ENCODE measurements at places on chromosomes 5 and 9.

DNA sequence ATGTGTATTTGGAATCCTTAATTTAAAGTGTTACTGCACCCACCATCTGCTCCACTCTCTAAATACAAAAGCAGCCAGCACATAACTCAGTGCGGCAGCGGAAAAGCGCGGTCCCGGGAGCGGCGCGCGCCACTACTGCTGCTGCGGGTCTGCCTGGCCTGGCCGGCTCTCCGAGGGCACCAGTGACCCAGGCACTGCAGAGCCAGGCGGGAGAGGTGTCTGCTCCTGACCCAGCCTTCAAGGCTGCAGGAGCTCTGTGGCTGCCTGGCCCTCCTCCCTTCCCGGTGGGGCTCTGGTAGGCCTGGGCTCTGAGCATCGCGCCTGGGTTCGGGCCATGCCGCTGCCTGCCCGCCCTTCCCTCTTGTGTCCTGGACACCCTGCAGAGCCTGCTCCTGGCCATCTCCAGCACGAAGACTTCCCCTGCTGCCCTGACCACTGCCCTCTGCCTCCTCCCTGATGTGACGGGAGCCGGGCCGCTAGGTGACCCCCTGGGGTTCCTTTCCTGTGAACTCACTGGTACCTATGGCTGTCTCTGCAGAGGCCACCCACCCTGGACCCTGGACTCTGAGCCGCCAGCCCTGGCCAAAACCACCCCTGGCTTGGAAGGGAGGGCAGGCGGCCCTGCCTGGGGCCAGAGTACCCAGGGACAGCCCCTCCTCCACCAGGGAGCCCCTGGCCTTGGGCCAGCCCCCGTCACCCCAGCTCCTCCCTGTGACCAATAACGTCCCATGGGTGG, 32.8 kb upstream of the UBAC1 start:
- DNase-seq: no peak

GRCh38 chr5:150119421-150120061, 33.2 kb upstream of the CSF1R start:
- no peak for DNase-seq

- DNase-seq: no peak
Measured at GRCh38 chr9:99040911-99041582, 63.9 kb upstream of the TGFBR1 start.

DNA sequence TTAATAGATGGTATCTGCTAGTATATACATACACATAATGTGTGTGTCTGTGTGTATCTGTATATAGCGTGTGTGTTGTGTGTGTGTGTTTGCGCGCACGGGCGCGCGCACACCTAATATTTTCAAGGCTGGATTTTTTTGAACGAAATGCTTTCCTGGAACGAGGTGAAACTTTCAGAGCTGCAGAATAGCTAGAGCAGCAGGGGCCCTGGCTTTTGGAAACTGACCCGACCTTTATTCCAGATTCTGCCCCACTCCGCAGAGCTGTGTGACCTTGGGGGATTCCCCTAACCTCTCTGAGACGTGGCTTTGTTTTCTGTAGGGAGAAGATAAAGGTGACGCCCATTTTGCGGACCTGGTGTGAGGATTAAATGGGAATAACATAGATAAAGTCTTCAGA, 757 bp downstream of the FXN start:
- no peak for DNase-seq

DNA sequence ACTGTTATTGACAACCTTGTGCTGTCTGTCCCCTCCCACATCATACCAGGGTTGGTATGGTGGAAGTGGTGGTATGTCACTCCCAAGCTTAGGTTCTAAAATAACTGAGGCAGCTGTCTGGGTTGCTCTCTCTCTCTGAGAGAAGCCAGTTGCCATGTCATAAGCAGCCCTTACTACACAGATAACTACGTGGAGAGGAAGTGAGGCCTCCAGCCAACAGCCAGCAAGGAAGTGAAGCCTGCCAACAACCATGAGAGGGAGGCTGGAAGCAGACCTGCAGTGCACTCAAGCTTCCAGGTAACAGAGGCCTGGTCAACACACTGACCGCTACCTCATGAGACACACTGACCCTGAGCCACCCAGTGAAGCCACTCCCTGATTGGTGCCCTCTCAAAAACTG, 18.6 kb downstream of the CTNNAL1 start:
- no peak for DNase-seq

- DNase-seq: no peak
Measured at GRCh38 chr5:1077491-1078020, 34.3 kb downstream of the SLC12A7 start.

DNA sequence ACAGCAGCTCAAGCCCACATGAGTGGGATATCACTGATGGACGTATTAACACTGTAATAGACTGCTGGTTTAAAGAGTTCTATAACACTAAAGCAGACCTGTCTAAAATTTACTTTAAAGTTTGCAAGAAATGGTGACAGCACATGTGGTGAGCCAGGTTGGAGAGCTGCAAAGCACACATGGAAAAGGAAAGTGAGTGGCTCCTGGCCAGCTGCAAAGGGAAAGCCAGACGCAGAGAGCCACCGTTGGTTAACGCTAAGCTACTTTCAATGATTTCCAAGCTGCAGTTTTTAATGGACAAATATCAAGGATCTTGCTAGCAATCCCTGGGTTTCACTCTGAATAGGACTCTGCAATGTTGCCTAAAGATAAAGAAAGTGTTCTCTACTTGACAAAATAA, 89.9 kb downstream of the CTNND2 start:
- no peak for DNase-seq

DNA sequence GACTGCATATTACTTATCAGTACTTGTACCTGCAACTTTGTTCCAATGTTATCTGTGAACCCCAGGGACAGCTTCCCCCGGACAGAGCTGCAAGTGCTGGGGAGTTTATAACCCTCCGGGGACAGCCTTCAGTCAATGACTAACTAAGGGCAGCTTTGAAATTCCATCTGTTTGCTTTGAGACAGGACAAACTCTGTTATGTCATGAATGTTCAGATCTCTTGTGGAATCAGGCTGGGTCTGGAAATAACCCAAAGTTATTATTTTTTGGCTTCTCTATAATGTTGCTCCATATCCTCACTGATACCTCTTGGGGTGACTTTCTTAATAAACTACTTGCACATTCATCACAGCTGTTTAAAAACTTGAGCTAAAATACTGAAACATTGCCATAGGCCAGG, 617.5 kb upstream of the TLE4 start:
- no peak for DNase-seq

DNA sequence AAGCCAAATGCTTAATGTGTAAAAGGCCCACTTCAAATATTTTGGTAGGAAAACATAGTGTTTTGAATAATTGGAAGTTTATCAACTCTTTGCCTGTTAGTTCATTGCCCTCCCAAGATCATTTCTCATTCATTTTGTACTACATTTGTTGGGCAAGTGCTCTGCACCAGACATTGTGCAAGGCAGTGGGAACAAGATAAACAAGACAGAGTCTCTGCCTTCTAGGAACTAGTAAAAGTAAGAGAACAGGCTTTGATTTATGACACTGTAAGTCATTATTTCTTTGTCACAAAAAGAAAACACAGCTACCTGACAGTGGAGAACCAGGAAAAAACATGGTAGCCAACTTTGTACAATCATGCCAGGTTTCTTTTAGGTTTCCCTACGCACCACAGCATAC, 63.7 kb upstream of the PAM start:
- no peak for DNase-seq

DNA sequence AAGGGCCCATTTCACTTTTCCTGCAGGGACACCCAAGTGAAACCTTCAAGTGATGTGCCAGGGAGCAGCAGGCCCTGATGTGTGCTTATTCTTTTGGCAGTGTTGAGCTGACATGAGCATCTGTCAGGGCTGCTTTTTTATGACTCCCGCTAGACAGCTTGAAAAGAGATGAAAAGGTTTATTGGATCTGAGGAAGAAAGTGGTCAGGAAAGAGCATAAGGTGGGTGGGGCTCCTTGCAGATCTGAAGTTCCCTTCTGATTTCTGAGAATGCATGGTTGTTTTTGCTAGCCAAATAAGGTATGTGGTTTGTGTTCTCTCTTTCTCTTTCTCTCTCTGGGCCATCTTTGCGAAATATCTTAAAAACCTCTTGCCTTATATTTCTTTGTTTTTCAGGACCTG, 316.1 kb downstream of the DMRT2 start:
- DNase-seq: no peak
